ENCODE measurements at places on chromosomes 2 and 18. TPM values are rescaled to one million over a fixed set of nuclear protein-coding genes. Genes with fewer than 3 reads are reported as not detected.

- DNase-seq: no peak
Measured at GRCh38 chr2:9914384-9915065, 37.0 kb upstream of the GRHL1 start.

DNA sequence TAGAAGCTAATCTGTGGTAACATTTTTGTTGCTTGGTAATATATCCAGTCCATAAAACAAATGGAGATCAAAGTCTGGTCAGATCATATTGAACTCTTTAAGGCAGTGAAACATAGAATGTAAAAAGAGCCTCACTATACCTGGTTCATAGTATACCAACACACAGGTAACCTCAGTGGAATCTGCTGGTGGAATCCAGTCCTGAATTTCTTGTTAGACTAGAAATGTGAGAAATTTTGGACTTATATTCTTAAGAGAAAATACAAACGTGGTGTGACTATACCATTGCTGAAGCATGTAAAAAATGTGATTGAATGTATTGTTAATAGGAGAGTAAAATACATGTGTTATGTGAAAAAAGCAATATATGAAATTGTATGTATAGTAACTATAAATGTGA is 46.1 kb upstream of the GRHL1 start:
- DNase-seq: no peak

DNA sequence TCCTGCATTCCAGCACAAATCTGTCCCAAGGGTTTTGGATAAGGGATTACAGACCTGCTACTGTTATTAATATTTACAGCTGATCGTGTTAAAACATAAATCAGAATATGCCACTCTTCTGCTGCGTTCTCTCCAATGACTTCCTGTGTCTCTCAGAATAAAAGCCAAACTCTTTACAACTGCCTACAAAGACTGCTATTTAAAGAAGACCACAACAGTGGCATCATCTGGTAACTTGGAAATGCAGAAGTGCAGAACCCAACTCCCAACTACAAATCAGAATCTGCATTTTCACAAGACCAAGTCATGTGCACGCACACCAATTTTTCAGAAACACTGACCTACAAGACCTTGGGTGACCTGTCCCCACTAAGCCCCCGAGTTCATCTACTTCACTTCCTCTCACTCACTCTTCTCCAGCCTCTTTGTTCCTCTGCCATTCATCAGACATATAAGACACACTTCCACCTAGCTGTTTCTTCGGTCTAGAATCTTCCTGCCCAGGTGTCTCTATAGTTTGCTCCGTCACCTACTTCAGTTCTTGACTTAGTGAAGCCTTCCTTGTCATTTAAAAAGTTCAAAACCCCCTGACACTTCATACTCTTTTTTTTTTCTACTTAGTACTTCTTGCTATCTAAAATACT is 36.0 kb downstream of the CHN1 start:
- DNase-seq: no peak

- DNase-seq: no peak
Measured at GRCh38 chr2:26648516-26648915, 7.3 kb upstream of the CIB4 start.

GRCh38 chr18:24321071-24321470 is 76.6 kb downstream of the OSBPL1A start:
- no peak for DNase-seq

DNA sequence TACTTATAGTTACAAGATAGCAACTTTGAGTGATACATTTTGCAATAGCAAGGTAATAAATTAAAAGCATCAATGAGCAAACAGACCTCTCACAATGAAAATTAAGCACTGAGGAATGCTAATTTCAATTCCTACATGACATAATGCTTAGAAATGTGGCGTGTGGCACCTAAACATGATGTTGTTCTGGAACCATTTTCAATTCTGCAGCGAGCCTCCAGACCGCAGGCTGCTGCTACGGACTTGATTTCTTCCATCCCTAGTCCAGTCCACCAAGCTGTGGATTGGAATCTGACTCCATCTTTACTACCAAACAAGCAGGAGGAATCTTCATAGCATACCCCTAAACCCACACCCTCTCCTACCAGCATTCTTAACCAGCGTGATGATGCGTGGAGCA is 58.7 kb upstream of the ZNF397 start:
- DNase-seq: no peak

The SLC39A10 gene
- total RNA-seq: 102 TPM

GRCh38 chr2:219297766-219298456 is 11.3 kb downstream of the PTPRN start:
- no peak for DNase-seq
